ENCODE measurements at places on chromosomes 1 and 21.

- DNase-seq: no peak
Observed at GRCh38 chr1:161834967-161835550, 68.9 kb downstream of the ATF6 start.

- no peak for DNase-seq
Observed at GRCh38 chr1:64845831-64846425, 101.1 kb downstream of the RAVER2 start.

DNA sequence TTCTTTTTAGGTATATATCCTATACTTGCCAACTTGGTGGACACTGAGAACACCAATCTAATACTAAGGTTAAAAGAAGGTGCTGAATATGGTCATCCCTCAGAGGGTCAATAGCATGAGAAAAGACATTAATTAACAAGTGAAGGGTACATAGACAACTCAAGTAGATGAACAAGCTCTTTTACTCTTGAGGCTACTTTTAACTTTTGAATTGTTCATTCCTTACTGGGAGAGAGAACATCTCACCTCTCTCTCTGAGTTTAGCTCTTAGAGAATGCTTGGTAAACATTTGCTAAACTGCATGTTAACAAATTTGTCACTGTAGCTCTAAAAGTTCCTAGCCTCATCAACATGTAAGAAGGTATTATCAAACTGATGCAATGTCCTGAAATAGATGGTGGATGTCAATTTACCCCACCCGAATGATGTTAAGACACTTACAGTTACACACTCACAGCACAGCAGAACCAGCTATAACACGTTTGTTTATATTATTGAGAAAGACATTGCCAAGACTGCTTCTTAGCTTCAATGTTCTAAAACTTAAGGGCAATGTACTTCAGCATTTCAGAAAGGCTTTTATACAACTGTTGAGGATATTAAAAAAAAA is 35.9 kb downstream of the HEATR1 start:
- no peak for DNase-seq

- DNase-seq: peak; percentile 57
Observed at GRCh38 chr21:45596704-45597318, 46.7 kb upstream of the PCBP3 start.

DNA sequence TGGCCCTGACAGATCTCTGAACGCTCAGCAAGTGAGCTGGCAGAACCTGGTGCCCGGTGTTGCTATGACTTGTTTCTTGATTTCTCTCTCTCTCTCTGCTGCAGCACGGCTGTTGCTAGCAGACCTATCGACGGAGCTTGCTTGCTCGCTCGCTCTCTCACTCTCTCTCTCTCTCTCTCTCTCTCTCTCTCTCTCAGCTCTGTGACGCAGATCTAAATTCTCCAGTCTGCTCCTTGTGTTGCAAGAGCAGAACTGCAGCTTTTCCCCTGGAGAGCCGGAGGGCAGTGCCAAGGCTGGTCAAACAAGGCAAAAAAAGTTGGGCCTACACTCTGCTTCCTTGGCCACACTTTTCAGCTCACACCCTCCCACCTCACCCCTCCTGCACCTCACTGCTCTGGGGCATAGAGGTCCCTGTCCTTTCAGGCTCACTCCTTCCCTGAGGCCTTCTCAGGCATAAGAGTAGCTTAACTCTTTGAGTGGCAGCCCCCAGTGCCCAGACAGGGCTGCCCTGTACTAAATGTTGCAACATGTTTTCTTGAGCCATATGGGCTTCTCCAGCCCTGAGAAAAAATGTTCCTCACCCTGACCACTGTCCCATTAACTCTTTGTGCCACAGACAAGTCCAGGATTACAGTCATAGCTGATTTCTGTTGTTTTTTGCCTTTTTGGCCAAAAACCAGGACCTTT is 72.2 kb downstream of the CD46 start:
- peak; percentile 75 for DNase-seq

DNA sequence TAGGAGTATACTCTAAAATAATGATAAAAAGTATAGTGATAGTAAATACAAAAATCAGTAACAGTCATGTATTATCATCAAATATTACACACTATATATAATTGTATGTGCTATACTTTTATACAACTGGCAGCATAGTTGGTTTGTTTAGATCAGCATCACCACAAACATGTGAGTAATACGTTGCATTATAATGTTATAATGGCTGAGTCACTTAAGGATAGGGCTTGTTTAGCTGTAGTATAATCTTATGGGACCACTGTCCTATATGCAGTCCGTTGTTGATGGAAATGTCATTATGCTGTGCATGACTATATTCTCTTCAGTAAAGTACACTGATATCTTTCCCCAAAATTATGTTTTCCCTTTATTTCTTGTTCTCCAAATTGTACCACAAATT is 92.8 kb downstream of the LYPLAL1 start:
- no peak for DNase-seq

- no peak for DNase-seq
Observed at GRCh38 chr21:44415073-44416025, 40.0 kb upstream of the LRRC3 start.

DNA sequence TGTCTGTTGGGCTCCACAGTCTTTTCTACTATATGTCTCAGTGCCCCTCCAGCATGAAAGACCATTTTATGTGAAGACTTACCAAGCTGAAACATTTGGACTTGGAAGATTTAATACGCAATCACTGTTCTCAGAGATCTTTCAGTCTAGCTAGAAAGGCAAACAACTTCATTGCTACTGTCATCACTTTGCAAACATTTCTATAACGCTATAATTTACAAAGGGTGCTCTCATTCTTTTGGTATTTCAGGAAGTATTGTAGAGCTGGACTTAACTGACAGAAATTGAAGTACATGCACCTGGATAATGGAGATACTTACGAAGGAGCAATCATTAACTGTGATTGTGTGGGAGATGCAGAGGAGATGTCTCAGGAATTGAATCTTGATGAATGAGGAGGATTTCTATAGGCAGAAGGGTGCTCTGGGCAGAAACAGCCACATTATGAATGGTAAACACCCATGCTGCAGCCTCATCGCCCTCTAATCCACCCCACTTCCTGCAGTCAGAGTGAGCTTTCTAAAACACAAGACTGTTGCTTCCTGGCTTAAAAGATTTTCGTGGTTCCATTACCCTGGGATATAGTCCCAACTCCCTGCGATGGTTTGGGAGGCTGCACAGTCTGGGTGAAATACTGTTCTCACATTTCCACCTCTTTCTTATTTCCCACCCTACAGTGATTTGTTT is 75.1 kb upstream of the GNG12 start:
- DNase-seq: no peak

GRCh38 chr1:45155423-45155822 is 51.0 kb downstream of the ZSWIM5 start:
- no peak for DNase-seq

DNA sequence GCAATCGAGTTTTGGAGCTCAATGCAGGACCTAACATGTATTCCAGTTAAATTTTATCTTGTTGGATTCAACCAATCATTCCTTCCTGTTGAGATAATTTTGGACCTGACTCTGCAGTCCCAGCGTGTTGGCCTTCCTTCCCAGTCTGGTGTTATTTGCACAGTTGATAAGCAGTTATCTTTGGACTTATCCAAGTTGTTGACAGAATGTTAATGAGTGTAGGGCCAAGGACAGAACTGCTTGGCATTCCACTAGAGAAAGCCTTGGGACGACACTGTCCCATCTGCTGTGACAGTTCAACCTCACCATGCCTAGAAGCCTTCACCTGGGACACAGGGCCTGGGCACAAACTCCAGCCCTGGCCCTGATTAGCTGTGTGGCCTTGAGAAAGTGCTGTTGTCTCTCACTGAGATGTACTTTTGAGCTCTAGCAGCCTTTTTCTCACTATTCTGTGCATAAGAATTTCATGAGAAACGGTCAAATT is 104.1 kb upstream of the SLC25A33 start:
- DNase-seq: no peak

- DNase-seq: no peak
Observed at GRCh38 chr1:151593730-151594129, 18.1 kb upstream of the SNX27 start.

GRCh38 chr1:72184099-72184701 is 98.1 kb downstream of the NEGR1 start:
- no peak for DNase-seq

DNA sequence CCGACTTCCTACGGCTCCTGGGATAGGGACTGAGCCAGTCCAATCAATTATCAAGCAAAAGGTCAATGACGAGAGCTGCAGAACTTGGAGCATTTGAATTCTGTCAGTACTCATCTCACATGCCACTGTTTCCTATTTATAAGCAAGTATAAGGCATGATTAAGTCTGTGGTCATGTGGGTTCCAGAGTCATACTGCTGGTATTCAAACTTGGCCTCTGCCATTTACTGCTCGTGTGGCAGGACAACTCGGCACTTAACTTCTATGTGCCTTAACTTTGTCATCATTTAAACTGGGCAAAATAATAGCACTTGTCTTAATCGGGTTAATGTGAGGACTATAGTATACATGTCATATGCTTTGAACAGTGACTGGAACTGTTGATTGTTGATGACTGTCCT is 44.9 kb upstream of the TNFSF18 start:
- no peak for DNase-seq

- DNase-seq: no peak
Observed at GRCh38 chr1:151998611-151999362, 5.1 kb upstream of the S100A10 start.

DNA sequence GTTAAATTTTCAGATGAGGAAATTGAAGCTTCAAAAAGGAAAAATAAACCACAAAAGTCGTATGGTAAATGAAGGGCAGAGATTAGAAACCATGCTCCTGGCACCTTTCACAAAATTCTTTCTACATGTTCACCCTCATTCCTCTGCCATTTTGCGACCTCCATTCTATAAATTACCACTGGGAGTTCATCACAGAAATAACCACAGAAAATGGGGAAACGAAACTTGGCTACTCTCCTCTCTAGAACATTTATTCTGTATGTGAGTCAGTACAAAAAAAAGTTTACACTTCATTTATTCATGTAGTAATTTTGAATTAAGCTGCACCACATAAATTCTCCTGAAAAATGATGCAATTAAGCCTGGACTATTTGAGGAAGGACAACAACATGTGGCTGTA is 320.9 kb upstream of the C1orf87 start:
- no peak for DNase-seq

DNA sequence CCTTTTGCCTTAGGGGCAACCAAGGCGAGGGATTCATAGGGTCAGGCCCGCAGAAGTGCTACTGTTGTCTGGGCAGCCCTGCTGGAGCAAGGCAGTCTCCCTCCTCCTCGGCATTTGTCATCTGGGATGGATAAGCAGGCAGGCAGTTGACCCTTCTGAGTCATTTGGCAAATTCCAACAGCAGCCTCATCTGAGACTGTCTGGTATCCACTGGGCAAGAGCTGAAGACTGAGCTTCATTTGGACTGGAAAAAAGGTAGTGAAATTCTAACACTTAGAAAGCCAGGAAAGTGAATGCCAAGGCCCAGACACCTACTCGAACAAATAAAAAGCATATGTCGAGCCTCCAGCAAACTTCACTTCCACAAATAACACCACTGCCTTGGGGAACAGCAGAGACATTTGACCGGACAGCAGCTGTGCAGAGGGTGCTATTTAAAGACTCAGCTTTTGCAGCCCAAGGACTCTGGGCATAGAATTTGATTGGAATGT is 4.0 kb upstream of the ZBTB40 start:
- no peak for DNase-seq

DNA sequence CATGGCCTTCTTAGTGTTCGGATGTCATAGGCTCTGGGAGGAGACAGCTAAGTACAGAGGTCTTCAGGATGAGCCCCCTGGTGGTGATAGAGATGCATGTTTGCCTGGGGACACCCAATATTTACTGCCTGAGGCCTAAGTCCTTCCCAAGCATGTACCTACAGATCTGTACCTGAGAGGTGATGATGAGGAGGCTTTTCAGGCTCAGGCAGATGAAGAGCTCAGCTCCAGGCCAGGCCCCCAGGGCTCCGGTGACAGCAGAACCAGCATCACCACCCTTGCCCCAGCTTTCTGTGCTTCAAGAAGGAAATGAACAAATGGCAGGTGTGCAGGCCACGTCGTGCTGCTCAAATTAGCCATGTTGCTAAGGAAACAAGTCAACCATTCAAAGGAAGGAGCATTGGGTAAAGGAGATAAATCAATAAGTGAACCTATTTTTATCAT is 21.1 kb downstream of the CACNA1E start:
- DNase-seq: peak; percentile 47

- DNase-seq: no peak
Observed at GRCh38 chr1:221458447-221459156, 283.3 kb downstream of the DUSP10 start.

- DNase-seq: no peak
Observed at GRCh38 chr1:8171751-8172464, 145.8 kb upstream of the ERRFI1 start.

GRCh38 chr1:32703479-32704291 is 1.1 kb upstream of the SYNC start:
- DNase-seq: no peak

DNA sequence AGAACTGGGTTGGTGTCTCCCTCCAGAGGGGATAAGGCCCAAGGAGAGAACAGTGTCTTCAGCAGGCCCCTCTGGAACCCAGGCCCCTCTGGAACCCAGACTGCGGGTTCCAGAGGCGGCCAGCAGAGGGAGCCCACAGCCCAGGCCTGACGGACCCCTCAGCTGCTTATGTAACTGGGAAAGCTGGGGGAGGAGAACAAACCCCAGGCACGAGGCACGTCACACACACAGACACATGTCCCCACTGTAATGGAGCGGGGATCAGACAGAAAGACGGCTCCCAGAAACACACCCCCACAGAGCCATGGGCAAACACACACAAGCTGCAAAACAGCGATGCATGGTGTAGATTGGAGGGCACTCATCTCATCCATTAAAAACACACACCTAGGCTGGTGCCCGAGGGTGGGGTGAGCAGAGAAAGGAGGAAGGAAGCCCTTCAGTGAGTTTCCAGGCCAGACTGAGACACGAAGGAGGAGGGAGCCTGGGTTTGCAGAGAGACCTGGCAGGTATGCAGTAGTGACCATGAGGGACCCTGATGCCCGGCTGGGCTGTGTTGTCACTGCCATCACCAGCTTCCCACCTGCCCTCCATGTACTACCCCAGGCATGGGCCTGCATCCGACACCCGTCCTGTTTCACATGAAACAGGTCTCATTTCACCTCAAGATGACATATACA is 2.8 kb upstream of the IGSF8 start:
- peak; percentile 40 for DNase-seq

DNA sequence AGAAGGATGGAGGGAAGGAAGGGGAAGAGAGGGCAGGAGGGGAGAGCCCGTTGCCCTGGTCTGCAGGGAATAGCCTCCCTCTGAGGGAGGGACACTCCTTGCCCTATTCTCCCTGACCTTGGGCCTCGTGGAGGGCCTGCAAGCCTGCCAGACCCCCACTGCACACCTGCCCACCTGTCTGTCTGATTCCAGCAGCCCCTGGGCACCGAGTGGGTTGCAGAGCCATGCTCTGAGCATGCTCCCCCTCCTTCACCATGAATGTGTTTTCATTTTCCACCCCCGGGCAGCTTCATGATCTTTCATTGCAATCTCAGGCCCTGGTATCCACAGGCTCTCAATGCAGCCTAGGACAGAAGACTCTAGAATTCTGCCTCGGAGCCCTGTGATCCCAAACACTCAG is 5.1 kb upstream of the NPHP4 start:
- no peak for DNase-seq
